ENCODE measurements at places on chromosomes 13 and 19.

DNA sequence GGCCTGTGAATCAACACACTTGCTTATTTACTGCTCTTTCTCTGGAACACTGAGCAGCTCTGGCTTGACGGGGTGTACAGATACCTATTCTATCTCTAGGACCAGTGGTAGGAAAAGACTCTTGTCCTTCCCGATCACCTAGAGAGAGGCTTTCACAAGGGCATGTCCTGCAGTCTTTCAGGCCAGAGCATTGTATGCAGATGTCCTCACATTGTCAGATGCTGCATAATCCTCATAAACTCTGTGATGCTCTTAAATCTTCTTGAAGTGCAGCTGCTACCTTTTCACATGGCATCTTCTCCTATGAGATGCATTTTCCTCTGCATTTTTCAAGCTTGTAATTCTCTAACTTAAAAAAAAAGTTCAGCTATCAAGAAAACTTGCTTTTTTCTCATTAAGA is 369.4 kb downstream of the OLFM4 start:
- no peak for DNase-seq

- DNase-seq, result no peak
These were observed 78.9 kb downstream of the FLT1 start for GRCh38 chr13:28415994-28416421.

DNA sequence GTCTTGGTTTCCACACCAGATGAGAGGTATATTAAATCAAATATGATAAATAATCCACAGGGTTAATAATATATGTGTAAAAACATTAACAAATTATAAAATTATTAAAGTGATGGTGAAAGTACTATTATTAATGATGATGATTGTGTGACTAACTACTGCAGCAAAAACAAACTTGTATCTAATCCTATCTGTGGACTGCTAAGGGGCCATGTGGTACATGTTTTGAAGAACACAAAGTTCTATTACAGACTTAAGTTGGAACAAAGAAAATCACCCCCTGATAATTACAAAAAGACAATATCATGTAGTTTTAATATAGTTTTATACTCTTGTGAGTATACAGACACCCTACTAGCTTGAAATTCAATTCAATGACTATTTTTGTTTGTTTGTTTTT is 504.2 kb upstream of the NBEA start:
- no peak for DNase-seq

GRCh38 chr13:112624602-112625430 is 36.9 kb upstream of the TUBGCP3 start:
- no peak for DNase-seq

DNA sequence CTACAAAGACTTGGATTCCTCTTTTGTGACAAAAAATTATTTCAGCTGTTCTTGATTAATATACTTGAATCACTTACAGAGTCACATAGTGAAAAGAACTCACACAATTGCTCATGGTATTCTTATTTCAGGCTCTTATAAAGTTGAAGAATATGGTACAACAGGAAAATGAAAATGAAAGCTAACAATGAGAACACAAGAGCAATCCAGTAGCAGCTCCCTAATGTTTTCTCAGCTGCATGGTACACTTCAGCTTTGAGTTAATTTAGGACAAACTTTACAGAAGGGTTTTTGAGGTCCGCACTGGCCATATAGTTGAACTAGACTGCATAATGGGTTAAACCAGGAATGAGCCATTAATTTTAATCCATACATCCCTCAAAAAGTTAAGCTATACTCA is 1261.8 kb downstream of the SLITRK5 start:
- no peak for DNase-seq

DNA sequence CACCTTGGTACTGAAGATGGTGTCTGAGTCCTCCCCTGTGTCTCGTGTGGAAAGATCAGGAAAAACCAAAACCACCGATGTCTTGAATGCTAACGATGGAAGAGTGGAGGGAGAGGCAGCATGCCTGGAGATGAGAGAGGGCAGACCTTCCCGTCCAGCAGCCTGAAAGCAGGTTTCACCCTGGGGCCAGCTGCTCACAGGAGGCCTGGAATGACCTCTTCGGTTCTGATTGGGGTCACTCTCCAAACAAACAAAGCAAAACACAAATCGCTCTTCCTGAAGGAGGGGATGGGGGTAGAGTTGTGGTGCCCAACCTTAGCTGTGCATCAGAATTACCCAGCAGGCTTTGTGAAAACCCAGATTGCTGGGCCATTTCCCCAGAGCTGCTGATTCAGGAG is 142.3 kb upstream of the SOX1 start:
- no peak for DNase-seq

DNA sequence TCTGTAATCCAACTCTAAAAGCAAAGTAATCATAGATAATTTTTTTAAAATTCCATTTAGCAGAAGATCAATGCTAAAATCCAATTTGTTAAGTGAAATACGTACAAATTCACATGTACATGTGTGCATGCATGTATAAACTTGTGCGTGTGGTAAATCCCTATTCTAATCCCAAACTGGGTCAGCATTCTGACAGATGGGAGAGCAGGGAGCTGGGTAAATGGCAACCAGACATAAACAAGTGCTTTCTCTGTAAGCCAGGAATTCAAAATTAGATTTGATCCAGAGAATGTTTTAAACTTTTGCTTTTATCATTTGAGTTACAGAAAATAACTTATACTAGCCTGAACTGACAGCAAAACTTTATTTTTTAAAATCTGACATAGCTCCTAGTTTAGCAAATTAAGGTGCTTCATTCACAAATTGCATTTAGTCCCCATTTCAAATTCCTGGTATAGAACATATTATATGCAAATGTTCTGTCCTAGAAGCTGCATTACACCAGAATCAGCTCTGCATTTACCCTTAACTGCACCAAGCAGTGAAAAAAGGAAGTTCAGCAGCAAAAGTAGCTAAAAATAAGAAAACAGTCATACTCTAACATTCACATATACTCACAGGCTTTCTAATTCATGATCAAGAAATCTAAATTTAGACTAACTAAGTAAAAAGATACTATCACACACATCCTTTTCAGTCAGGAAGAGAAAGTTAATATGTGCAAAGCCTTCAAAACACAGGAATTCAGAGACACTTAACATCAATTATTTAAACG is 32.6 kb downstream of the UBL3 start:
- DNase-seq, result no peak

DNA sequence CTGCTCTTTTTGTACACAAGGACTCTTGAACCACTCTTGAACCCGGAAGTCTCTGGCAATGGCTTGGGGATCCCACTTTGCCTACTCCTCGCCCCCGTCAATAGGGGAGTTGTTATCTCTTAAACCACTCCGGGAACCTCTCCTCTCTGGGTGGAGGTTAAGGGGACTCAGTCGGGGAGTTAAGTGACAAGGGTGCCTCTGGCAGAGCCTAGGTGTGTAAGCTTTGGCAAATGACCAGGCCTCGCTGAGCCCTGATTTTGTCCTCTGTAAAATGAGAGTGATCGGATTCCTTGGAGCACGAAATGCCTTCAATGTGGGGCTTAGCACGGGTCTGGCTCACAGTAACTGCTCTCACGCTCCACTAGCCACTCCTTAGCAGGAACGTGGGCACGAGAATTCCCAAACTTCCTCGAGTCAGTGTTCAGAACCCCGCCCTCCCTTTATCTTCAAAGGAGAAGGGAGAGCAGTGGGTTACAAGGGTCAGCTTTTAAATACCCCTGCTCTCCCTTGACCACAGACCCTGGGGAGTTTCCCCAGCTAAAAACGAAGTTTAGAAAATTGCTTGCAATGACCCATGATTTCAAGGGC is 193.3 kb downstream of the KATNAL1 start:
- DNase-seq, result no peak

- no peak for DNase-seq
These were observed 47.0 kb downstream of the PCDH9 start for GRCh38 chr13:67183151-67183550.

GRCh38 chr13:83716121-83716520 is 166.2 kb downstream of the SLITRK1 start:
- no peak for DNase-seq

GRCh38 chr19:44024900-44025216 is 321 bp upstream of the ZNF222 start:
- no peak for DNase-seq

- no peak for DNase-seq
These were observed 4.3 kb downstream of the CTU1 start for GRCh38 chr19:51103926-51104341.

DNA sequence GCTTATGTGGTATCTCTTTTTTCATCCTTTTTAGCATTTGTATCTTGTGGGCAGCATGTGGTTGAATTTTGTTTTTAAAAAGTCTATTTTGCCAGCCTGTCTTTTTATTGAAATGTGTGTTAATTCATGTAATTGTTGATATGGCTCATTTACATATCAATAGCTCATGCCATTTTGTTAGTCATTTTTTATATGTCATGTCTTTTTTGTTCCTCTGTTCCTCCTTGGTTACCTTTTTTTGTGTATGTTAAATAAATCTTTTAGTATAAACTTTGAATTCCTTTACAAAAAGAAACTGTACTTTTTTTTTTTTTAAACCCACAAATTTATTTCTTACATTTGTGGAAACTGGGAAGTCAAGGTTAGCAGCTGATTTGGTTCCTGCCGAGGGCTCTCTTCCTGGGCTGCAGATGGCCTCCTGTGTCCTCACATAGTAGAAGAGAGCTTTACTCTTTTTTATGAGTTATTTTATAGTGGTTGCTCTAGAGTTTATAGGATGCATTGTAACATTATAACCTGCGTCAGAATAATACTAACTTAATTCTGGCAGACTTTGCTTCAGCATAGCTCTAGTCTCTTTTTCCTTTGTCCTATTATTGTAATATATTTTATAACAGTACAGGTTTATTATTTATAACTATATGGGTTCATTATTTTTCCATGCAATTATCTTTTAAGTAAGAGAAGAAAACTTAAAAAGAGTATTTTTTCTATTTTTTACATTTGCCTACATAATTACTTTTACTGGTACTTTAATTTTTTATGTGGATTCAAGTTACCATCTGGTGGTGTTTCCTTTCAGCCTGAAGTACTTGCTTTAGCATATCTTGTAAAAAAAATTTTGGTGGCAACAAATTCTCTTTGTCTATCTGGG is 86.3 kb downstream of the URI1 start:
- no peak for DNase-seq

DNA sequence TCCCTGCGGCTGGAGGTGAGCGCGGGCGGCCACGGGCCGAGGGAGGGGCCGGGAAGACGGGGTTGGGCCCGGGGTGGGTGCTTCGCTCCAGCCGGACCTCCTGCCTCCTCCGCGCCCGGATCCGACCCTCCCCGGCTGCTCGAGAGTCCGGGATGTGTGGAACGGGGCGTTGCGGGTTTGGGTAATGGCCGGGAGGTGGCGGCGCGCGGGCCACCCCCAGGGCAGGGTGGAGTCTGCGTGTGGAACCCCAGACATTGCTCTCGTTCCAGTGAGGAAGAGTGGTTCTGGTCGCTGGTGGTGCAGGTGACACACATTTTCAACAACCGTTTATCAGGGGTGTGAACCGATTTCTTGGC is 38.8 kb downstream of the ARHGEF7 start:
- DNase-seq, result peak; percentile 14

GRCh38 chr13:107866032-107866940 is 349.1 kb downstream of the LIG4 start:
- peak; percentile 78 for DNase-seq

- peak; percentile 51 for DNase-seq
These were observed at the start of gene SACS for GRCh38 chr13:23433171-23434153. TSS of gene SACS (minus strand) at chr13:23433702. CDS start at chr13:23411239, 22,463 bp downstream.

GRCh38 chr19:51607077-51607476 is 23.1 kb downstream of the SIGLEC5 start:
- DNase-seq, result no peak

- DNase-seq, result no peak
These were observed 16.9 kb downstream of the PEX11G start for GRCh38 chr19:7471696-7472615.

DNA sequence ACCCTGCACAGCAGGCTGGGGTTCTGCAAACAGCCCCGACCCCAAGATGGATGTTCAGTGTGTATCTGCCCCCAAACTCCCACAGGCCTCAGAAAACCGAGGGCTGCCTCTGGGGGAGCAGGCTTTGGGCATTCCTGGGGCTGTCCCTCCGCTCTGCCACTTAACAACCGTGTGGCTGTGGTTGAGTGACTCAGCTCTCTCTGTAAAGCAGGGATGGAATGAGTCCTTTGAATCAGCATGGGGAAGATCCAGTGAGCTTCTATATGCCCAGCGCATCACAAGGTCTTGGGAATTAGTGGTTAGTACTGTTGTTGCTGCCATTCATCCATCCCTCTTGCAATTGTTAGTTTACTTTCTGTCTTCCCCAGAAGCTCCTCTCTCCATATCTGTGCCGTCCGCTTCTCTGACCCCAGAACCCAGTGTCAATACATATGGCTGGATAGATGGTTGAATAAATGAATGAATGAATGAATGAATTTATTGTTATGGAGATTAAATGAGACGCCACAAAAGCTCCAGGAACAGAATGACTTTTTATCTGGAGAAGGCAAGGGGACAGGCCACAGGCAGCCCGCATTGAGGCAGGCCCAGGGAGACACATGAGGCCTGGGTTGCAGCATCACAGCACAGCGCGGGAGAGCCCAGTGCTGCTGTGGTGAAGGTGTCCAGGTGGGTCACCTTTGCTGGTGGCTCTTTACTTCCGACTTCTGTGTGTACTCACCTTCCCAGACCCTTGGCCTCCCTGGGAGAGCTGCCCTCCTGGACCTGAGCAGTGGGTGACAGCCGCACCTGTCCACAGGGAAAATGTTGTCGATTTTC is 89.2 kb downstream of the RGCC start:
- DNase-seq, result no peak

GRCh38 chr13:48862572-48862971 is 113.1 kb upstream of the FNDC3A start:
- no peak for DNase-seq

GRCh38 chr19:17543986-17544385 is 11.5 kb upstream of the COLGALT1 start:
- DNase-seq, result no peak

DNA sequence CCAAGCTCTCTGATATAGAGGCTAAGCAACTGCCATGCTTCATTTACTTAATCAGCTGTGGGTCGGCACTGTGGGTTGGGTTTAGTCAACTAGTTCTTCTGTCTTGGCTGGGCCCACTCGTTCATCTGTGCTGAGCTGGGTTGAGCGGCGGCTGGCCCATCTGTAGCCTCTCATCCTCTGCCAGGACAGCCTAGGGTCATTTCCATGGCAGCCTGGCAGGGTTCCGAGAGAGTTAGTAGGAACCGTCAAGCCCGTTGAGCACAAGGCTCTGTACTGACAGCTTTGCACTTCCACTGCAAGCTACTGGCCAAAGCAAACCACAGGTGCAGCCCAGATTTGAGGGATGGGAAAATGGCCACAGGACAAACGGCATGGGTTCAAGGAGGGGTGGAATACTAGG is 6.6 kb upstream of the ZNF835 start:
- no peak for DNase-seq

GRCh38 chr13:76991432-76991795 is 467 bp upstream of the CLN5 start:
- no peak for DNase-seq

- DNase-seq, result no peak
These were observed 120.8 kb downstream of the SOX1 start for GRCh38 chr13:112187527-112188297.

DNA sequence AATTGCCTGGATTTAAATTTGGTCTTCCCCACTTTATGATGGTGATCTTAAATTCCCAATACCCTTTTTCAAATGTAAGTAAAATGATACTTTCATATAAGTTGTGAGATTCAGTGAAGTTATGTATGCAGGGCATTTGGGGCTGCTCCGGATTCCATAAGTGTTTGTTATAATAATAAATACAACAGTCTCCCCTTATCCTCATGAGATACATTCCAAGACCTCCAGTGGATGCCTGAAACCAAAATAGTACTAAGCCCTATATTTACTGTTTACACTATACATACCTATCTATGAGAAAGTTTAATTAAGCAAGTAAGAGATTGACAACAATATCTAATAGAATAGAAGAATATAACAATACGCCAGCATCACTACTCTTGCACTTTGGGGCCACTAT is 2237.8 kb downstream of the PCDH9 start:
- no peak for DNase-seq
